Camera-type eye (tissue), 1 donor: ENCODE measurements at places on chromosomes 1 and 21. TPM values are rescaled to one million over a fixed set of nuclear protein-coding genes. Genes with fewer than 3 reads are reported as not detected.

Gene TMPRSS3
- 4.4 TPM for total RNA-seq

Gene GBP7
- not detected for total RNA-seq

Gene EFNA1
- 26.9 TPM for total RNA-seq

Gene KCNA3
- total RNA-seq = 3.6 TPM

Gene CCDC185
- total RNA-seq = not detected
